WTC11 (cell line): ENCODE measurements at places on chromosomes 2 and 18. TPM values are rescaled to one million over a fixed set of nuclear protein-coding genes. Genes with fewer than 3 reads are reported as not detected.
A peak's percentile ranks its signal among the peaks of the same experiment; 100 is the strongest.

DNA sequence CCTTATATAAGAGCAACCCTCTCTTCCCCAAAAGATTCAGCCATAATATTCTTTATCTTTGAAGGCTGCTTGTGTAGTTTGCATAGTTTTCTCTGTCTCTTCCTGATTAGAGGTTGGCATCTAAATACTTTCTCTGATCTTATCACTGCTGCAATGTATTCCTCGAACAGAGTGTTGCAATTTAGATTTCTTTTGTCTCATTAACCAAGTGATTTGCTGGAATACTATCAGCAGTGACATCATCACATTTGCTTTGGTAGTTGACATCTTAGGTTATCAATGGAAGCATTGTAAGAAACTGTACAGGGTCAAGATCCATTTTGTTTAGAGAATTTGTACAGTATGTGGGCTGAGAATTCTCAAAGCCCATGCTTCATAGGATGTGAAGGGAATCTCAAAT, 72.0 kb upstream of the NEUROD1 start:
- no peak for DNase-seq

SLC11A1 gene
- 0.25 to 0.55 TPM (median 0.31 TPM) in 3 replicates for total RNA-seq

GRCh38 chr2:208415255-208415654, 8.7 kb downstream of the PTH2R start:
- DNase-seq: no peak

EPB41L3 gene
- total RNA-seq: 20.1 to 20.6 TPM (median 20.1 TPM) in 3 replicates

MFSD2B gene
- total RNA-seq: 0.42 to 0.55 TPM (median 0.50 TPM) in 3 replicates

GRCh38 chr2:232728785-232729184, 31.7 kb downstream of the GIGYF2 start:
- no peak for DNase-seq

GRCh38 chr2:241762321-241762932, 14.2 kb upstream of the GAL3ST2 start:
- DNase-seq: no peak

GRCh38 chr2:9074930-9075329, 71.4 kb upstream of the MBOAT2 start:
- DNase-seq: peak; percentile 39

DNA sequence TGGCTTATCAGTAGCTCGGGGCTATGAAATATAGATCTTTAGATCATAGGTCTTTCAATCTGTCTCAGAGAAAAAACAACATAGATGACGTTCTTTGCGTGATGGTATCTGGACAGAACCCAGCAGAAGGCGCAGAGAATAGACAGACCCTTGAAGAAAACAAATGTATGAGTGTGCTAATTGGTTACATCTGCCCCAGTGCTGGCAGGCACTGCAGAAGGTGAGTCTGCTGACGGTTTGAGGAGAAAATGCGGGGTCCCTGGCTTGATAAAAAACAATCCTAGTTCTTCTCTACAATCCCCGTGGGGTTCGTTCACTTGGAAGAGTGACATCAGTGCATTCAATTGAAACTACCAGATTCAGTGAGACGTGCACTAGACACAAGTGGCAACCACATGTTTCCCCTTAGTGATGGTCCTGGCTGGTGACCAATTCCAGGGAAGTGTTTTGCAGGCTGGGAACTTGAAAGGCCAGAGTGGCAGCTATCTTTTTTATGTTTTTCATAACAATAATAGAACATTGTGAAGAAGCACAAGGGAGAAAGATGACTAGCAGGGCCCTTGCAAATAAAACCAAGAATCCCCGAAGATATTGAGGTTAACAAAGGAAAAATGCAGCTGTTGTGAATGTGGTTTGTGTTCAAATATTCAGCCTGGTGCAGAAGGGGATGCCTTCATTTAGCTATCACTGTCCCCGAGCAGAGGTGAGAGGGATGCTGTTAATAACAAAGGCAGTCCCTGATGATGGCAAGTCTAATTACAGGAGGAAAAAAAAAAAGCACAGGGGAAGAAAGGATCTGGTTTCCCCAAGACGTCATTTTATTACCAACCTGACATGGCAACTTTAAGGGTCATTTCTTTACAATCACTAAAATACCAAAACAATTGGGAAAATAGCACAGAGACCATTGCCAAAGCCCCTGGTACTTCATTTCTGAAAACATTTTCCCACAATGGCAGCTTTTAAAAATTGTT, 337.6 kb upstream of the FIGN start:
- no peak for DNase-seq

RMND5A gene
- 54.4 to 55.4 TPM (median 54.5 TPM) in 3 replicates for total RNA-seq

- no peak for DNase-seq
Observed at GRCh38 chr2:152065945-152066344, 32.9 kb downstream of the CACNB4 start.

DNA sequence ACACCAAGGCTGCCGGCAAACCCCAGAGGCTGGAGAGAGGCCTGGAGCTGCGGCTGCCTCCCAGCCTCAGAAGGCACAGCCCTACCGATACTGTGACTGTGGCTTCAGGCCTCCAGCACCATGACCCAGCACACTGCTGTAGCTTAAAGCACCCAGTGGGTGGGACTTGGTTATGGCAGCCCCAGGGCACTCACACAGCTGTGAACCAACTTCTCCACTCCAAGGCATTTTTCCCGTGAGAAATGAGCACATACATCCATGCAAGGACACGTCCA, 199.5 kb downstream of the NDUFA10 start:
- DNase-seq: peak; percentile 1

DNA sequence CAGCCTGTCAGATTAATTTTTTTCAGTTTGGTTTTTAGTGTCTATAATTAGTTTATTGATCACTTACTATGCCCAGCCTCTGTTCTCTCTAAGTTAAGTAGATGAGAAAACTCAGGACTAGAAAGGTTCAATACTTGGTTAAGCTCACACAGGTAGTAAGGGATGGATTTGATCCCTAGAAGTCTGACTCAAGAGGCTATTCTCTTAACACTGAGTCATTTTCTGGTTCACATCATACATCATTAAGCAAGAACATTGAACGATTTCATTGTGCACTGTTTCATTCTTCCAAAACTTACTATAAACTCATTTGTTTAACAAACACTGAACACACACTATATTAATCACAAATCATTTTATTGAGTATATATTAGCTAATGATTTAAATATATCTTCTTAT, 54.1 kb upstream of the SLC38A11 start:
- no peak for DNase-seq

C1D gene
- 19.3 to 21.0 TPM (median 19.4 TPM) in 3 replicates for total RNA-seq

- no peak for DNase-seq
Observed at GRCh38 chr2:159658881-159659873, 42.8 kb upstream of the BAZ2B start.

DNA sequence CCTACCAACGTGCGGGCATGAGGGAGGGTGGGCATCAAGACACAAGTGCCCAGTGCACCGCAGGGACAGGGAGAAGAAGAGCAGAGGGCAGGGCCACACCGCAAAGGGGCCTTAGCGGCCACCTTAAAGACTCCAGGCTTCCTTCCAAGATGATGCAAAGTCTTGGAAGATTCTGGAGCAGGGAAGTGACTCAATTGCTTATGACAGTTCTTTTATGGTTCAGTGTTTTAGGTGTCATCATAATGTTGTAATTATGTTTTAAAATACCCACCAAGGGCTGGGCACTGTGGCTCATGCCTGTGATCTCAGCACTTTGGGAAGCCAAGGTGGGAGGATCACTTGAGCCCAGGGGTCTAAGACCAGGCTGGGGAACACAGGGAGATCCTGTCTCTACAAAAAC, 44.5 kb upstream of the SEMA4C start:
- no peak for DNase-seq

DNA sequence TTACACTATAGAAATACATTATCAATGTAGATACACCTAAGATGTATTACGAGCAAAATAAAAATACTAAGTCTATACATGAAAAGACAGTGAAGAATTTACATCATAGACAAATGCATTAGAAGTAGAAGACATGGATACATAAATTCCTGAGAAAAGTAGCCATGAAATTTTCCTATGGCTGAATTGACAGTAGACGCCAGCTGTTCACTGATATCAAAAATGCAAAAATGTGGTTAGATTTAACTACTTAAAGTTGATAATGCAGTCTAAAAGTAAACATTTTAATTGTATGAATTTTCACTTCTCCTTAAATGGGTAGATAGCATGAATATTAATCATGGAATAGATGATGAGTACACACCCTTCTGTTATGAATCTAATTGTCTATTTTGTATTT, 350.9 kb downstream of the ARHGAP15 start:
- no peak for DNase-seq

DNA sequence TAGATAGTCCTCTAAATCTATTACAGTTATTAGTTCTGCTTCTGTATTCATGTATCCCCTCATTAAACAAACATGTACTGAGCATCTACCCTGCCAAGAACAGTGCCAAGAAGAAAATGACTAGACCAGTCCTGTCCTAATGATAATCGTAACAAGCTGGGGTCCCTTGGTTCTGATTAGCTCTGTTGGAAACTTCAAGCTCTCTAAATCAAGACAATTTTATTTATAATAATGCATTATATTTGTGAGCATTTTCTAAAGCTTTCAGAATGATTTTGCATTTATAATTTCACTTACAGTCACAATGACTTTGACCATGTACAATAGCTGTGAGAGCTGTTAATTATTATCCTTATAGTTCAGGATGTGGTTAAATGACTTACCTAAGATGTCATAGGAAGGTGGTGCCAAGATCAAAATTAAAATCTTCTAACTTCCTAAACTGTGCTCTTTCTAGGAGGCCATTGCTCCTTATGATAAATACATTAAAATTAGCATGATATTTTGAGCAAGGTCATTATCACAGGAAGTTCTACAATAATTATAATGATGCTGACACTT, 336.5 kb upstream of the SLC39A10 start:
- DNase-seq: no peak

DNA sequence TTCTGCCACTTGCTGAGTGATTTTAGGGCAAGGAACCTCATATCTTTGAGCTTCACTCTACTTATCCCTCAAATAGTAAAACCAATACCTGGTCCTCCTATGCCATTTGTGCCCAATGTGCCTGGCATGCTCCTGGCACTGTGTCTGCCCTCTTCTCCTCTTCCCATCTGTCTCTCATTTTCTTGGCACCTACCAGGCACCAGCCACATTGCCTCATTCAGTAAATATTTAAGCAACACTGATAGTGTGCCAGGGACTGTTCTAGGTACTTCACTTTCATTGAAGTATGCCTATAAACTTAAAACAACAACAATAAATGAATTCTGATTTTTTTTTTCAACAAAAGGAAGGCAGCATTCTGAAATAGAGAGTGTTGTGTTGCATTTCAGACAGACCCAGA, 15.1 kb upstream of the BOD1L2 start:
- no peak for DNase-seq

LONRF2 gene
- total RNA-seq: 0.33 to 0.57 TPM (median 0.55 TPM) in 3 replicates

DNA sequence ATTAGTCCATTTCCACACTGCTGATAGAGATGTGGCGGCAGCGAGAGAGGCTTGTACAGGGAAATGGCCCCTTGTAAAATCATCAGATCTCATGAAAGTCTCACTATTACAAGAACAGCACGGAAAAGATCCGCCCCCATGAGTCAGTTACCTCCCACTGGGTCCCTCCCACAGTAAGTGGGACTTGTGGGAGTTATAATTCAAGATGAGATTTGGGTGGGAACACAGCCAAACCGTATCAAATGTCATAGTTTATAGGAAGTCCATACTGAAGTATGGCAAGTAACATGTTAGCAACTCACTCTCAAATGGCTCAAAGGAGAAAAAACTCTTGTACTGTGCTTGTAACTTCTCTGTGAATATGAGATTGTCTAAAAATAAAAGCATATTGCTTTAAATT, 56.1 kb downstream of the FARP2 start:
- DNase-seq: no peak

- no peak for DNase-seq
Observed at GRCh38 chr18:41396211-41396610, 558.8 kb upstream of the PIK3C3 start.
